Left lung (tissue), 14 donors: ENCODE measurements at places on chromosomes 16 and 17. TPM values are rescaled to one million over a fixed set of nuclear protein-coding genes. Genes with fewer than 3 reads are reported as not detected.

DNA sequence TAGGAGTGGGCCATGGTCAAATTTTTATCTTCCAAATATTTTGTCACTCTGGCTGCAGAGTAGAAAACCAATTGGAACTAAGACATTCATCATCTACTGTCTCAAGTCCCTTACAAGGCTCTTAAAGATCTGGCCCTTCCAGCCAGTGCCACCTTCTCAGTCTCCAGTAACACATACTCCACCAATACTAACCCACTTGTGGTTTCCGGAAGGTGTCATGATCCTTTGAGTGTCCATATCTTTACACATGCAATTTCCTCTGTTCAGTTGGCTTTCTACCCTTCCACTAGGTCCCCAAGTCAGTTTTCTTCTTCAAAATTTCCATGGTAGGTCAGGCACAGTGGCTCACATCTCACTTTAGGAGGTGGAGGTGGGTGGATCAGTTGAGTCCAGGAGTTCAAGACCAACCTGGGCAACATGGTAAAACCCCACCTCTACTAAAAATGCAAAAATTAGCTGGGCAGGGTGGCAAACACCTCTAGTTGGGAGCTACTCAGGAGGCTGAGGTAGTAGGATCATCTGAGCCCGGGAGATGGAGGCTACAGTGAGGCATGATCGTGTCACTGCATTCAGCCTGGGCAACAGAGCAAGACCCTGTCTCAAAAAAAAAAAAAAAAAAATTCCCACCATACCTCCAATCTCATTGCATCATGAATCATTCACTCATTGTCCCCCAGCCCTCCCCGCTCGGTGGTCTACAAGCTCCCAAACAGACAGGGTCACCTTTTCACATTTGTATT, 6.0 kb upstream of the GRB2 start:
- DNase-seq = no peak

DNA sequence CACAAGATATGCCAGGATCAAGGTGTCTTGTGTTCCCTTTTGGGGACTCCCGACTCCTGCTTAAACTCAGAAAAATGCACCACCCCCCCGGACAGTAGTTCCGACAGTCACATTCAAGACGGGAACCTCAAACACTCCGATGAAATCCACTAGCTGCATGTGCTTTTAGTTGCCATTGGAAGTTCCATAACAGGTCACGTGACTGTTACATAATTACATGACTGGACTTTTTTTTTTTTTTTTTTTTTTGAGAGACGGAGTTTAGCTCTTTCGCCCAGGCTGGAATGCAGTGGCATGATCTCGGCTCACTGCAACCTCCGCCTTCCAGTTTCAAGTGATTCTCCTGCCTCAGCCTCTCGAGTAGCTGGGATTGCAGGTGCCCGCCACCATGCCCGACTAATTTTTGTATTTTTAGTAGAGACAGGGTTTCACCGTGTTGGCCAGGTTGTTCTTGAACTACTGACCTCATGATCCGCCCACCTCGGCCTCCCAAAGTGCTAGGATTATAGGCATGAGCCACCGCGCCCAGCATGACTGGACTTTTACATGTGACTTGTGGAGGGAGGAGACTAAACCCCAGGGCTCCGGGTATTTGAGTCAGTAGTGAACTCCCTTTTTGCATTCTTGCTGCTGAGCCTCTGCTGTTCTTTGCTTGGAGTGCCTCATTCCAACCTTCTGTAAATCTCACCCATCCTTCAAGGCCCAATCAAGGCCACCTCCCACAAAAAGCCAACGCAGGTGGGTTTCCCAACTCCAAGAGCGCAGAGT, 1.6 kb downstream of the SIRT7 start:
- no peak for DNase-seq

UTS2R gene
- not detected for total RNA-seq

SAMD14 gene
- 10.2 TPM for total RNA-seq

- no peak for DNase-seq
Observed at GRCh38 chr17:45222289-45222995, 757 bp downstream of the FMNL1 start.

- DNase-seq = peak; percentile 67
Observed at GRCh38 chr16:8931859-8932258, 31.8 kb downstream of the USP7 start.

AANAT gene
- not detected for total RNA-seq

GRCh38 chr16:53597776-53598175, 94.8 kb upstream of the AKTIP start:
- DNase-seq = no peak
